ENCODE measurements at places on chromosomes 11 and 22. TPM values are rescaled to one million over a fixed set of nuclear protein-coding genes. Genes with fewer than 3 reads are reported as not detected.

Gene NXPE1
- polyA plus RNA-seq = not detected

Gene KCNQ1OT1
- 0.06 TPM for polyA plus RNA-seq

Gene ZNF280B
- not detected for polyA plus RNA-seq

Gene GRM5
- polyA plus RNA-seq = not detected

Gene FGF3
- polyA plus RNA-seq = not detected

Gene FXYD2
- not detected for polyA plus RNA-seq

Gene RFPL2
- not detected for polyA plus RNA-seq

Gene MS4A12
- polyA plus RNA-seq = not detected

Gene ARHGAP20
- not detected for polyA plus RNA-seq

Gene KCNK4
- polyA plus RNA-seq = not detected

- peaks cover 11% of the 10 kb centered on the region for H3K4me1 ChIP-seq
- H3K27ac ChIP-seq = no peak overlapping the region
- H3K36me3 ChIP-seq = no peaks in the 10 kb centered on the region
- peaks cover 7% of the 10 kb centered on the region for H3K27me3 ChIP-seq
- no peak for DNase-seq
These were observed 15.7 kb downstream of the DUSP8 start for GRCh38 chr11:1556278-1556902.

DNA sequence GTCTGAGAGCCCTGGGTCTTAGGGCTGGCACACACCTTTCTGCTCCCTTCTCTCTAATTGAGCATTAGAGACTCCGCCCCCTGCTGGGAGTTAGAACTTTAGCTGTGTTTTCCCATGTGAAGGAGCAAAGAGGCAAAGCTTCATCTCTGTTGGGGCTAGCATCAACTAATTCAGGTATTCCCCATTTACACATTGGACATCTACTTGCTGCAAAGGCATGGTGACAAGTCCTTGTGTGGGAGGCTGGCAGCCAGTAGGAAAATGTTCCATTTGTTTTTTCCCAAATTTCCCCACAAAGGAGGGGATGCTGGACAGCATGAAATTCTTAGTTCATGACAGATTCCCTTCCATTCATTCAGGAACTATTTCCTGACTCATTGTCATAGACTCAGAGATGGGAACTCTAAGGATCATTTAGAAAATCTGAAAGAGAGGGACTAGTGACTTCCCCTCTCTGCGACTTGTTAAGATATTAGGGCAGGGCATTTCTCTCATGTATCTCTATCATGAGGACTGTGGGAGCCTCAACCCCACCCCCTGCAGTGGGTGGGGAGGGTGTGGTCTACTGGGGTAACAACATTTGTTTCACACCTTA, 3.6 kb downstream of the CD44 start:
- peaks cover 29% of the 10 kb centered on the region for H3K36me3 ChIP-seq
- no peak for DNase-seq
- H3K4me3 ChIP-seq = peak overlapping the region; percentile 77
- no peaks in the 10 kb centered on the region for H3K27me3 ChIP-seq
- peak overlapping the region; percentile 95 for H3K27ac ChIP-seq
- peaks cover 64% of the 10 kb centered on the region for H3K4me1 ChIP-seq

DNA sequence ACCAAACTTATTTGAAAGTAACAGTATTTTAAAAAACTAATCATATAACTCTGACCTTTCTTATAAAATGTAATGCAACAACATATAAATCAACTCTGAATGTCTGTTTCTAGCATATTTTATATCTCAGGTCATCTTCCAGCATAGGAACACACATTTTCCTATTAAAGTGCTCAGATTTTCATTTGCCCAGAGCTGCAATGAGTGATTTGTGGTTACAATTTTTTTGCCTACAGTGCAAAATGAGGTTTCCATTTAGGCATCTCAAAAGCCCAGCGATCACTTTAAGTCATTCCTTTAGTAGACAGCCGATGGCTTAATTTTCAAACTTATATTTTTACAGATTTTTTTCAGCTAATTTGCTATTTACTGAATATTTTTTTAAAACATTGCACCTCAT, 1.0 kb downstream of the LYVE1 start:
- DNase-seq = no peak
- no peak overlapping the region for H3K27ac ChIP-seq
- no peaks in the 10 kb centered on the region for H3K27me3 ChIP-seq
- H3K36me3 ChIP-seq = no peaks in the 10 kb centered on the region

GRCh38 chr11:119928047-119928446, 199.0 kb upstream of the NECTIN1 start:
- H3K4me1 ChIP-seq = no peaks in the 10 kb centered on the region
- no peak for DNase-seq
- peaks cover 47% of the 10 kb centered on the region for H3K27me3 ChIP-seq
- no peak overlapping the region for H3K4me3 ChIP-seq

DNA sequence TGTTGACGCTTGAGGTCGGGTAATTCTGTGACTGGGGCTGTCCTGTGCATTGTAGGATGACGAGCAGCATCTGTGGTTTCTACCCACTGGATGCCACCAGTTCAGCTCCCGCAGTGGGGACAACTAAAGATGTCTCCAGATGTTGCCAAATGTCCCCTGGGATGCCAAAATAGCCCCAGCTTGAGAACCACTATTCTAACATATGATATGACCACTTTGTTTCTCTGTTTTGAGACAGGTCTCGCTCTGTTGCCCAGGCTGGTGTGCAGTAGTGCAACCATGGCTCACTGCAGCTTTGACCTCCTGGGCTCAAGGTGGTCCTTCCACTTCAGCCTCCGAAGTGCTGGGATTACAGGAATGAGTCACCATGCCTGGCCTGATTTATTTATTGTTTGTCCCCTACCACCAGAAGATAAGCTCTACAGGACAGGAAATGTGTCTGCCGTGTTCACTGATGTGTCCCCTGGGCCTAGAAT, 4.4 kb upstream of the MEN1 start:
- no peaks in the 10 kb centered on the region for H3K27me3 ChIP-seq
- H3K36me3 ChIP-seq = no peaks in the 10 kb centered on the region
- no peak overlapping the region for H3K27ac ChIP-seq
- no peak overlapping the region for H3K4me3 ChIP-seq

DNA sequence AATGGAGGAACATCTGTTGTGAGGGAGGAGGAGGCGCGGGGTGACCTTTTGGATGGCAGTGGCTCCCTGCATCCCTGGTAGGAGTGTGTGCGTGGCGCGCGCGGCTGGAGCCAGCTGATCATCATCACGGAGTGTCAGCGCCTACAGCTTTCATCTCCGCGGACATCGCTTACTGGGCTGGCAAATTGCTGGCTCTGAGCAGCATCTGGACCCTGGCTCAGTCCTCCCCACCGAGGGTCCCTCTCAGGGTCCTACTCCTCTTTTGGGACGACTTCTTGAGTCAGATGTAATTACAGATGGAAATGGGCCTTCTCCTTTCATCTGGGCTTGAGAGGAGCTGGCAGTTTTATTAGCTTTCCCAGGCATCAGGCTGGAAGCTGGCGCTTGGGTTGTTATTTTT, 85.3 kb downstream of the CACNA1I start:
- no peaks in the 10 kb centered on the region for H3K4me1 ChIP-seq
- no peak overlapping the region for H3K27ac ChIP-seq
- no peak overlapping the region for H3K4me3 ChIP-seq
- peaks cover 41% of the 10 kb centered on the region for H3K27me3 ChIP-seq
- no peaks in the 10 kb centered on the region for H3K36me3 ChIP-seq

- H3K27ac ChIP-seq = no peak overlapping the region
- no peak overlapping the region for H3K4me3 ChIP-seq
- H3K4me1 ChIP-seq = no peaks in the 10 kb centered on the region
- no peak for DNase-seq
- H3K36me3 ChIP-seq = no peaks in the 10 kb centered on the region
These were observed 15.0 kb downstream of the POGLUT3 start for GRCh38 chr11:108483163-108483562.

- H3K4me1 ChIP-seq = no peaks in the 10 kb centered on the region
- H3K36me3 ChIP-seq = no peaks in the 10 kb centered on the region
- no peak overlapping the region for H3K27ac ChIP-seq
- no peak overlapping the region for H3K4me3 ChIP-seq
- DNase-seq = no peak
These were observed 41.1 kb downstream of the SEZ6L start for GRCh38 chr22:26210334-26210733.

DNA sequence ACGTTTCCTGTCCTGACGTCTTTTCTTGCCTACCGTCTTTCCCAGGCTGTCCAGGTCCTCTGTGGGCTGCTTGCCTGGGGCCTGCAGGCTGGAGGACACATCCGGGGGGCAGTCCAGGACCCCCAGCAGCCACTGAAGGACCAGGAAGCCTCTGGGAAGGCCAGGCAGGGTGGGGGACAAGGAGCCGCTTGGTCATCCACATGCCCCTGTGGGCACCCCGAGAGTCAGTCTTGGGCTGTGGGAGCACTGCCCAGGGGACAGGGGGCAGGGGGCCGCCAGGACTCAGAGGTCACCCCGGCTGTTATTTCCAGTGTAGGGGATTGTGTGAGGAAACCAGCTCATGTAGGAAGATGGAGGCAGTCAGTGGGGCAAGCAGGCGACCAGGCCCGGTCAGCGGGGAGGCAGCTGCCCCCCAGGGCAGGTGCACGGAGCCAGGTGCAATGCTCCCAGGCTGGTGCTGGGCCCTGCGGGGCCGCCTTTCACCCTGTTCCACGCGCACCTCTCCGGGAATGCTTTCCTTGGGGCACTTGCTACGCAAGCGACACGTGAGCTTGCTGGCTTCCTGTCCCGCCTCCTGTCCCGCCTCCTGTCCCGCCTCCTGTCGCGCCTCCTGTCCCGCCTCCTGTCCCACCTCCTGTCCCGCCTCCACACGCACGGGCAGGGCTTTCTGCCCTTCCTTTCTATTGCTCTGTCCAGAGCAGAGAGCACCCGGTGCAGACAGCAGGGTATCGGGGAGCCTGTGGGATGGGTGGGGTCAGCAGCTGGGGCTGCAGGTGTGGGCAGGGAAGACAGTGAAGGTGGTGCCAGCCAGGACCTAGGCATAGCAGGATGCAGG, 39.5 kb downstream of the MUC5B start:
- H3K4me3 ChIP-seq = peak overlapping the region; percentile 54
- H3K27me3 ChIP-seq = no peaks in the 10 kb centered on the region
- H3K27ac ChIP-seq = peak overlapping the region; percentile 54
- peak; percentile 74 for DNase-seq

GRCh38 chr11:128868841-128869671, 2.0 kb upstream of the KCNJ1 start:
- peaks cover 2% of the 10 kb centered on the region for H3K27me3 ChIP-seq
- H3K4me1 ChIP-seq = no peaks in the 10 kb centered on the region
- H3K36me3 ChIP-seq = no peaks in the 10 kb centered on the region
- H3K27ac ChIP-seq = no peak overlapping the region

- no peak overlapping the region for H3K27ac ChIP-seq
- no peak overlapping the region for H3K4me3 ChIP-seq
- no peaks in the 10 kb centered on the region for H3K4me1 ChIP-seq
- no peak for DNase-seq
These were observed 348.4 kb upstream of the NARS2 start for GRCh38 chr11:78922859-78923625.

- no peak for DNase-seq
- H3K27ac ChIP-seq = no peak overlapping the region
- no peaks in the 10 kb centered on the region for H3K36me3 ChIP-seq
- no peak overlapping the region for H3K4me3 ChIP-seq
These were observed 117.5 kb upstream of the TOP3B start for GRCh38 chr22:22099833-22100812.

- H3K36me3 ChIP-seq = peaks cover 2% of the 10 kb centered on the region
- no peak overlapping the region for H3K4me3 ChIP-seq
- DNase-seq = no peak
- peaks cover 3% of the 10 kb centered on the region for H3K4me1 ChIP-seq
- no peaks in the 10 kb centered on the region for H3K27me3 ChIP-seq
- no peak overlapping the region for H3K27ac ChIP-seq
These were observed 103.8 kb downstream of the MORC2 start for GRCh38 chr22:30864441-30865420.

DNA sequence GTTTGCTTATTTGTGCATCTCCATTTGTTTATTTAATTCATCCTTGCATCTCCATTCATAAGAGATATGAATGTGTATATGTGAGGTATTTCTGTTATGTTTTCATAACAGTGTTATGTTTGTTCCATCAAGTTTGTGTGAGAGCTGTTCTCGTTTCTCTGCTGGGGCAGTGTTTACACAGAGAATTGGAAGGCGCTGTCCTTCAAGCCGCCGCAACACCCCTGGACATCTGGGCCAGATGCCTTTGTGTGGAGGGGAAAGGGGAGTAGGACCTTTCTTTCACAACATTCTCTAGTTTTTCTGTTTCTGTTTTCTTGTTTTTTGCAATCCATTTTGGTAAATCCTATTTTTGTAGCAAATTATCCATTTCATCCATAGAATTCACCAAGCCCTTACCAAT, 7.0 kb upstream of the TM7SF2 start:
- no peak for DNase-seq
- H3K27me3 ChIP-seq = no peaks in the 10 kb centered on the region
- no peak overlapping the region for H3K4me3 ChIP-seq

GRCh38 chr11:24697522-24698111, 200.8 kb downstream of the LUZP2 start:
- H3K36me3 ChIP-seq = no peaks in the 10 kb centered on the region
- no peak overlapping the region for H3K4me3 ChIP-seq
- DNase-seq = peak; percentile 2

- no peaks in the 10 kb centered on the region for H3K36me3 ChIP-seq
- H3K4me1 ChIP-seq = peaks cover 30% of the 10 kb centered on the region
- no peaks in the 10 kb centered on the region for H3K27me3 ChIP-seq
- DNase-seq = no peak
- no peak overlapping the region for H3K4me3 ChIP-seq
These were observed 13.2 kb upstream of the MICAL2 start for GRCh38 chr11:12097219-12097618.

DNA sequence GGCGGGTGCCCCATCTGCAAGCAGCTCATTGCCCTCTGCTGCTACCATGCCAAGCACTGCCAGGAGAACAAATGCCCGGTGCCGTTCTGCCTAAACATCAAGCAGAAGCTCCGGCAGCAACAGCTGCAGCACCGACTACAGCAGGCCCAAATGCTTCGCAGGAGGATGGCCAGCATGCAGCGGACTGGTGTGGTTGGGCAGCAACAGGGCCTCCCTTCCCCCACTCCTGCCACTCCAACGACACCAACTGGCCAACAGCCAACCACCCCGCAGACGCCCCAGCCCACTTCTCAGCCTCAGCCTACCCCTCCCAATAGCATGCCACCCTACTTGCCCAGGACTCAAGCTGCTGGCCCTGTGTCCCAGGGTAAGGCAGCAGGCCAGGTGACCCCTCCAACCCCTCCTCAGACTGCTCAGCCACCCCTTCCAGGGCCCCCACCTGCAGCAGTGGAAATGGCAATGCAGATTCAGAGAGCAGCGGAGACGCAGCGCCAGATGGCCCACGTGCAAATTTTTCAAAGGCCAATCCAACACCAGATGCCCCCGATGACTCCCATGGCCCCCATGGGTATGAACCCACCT, 28.0 kb upstream of the L3MBTL2 start:
- peaks cover 45% of the 10 kb centered on the region for H3K36me3 ChIP-seq
- no peak for DNase-seq
- no peaks in the 10 kb centered on the region for H3K27me3 ChIP-seq
- no peak overlapping the region for H3K4me3 ChIP-seq
- no peak overlapping the region for H3K27ac ChIP-seq
- H3K4me1 ChIP-seq = peaks cover 11% of the 10 kb centered on the region

DNA sequence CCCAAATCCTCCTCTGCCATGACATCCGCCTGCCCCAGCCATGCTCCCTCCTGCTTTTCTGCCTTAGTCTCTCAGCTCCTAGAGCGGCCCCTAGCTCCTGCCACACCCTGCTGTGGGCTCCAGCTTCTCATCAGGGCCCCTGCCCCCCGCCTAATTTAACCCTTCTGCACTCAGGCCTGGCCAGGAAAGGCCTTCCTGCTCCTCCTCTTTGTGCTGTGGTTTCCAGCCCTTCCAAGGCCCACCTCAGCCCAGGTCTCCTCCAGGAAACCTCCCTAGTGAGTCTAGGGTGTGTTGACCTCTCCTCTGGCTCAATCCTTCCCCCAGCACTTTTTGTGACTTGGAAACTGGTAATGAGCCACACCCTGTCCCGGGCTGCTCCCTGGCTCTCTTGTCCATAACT, 11.3 kb downstream of the PTPN5 start:
- no peak overlapping the region for H3K27ac ChIP-seq
- H3K36me3 ChIP-seq = no peaks in the 10 kb centered on the region
- H3K27me3 ChIP-seq = no peaks in the 10 kb centered on the region
- H3K4me1 ChIP-seq = no peaks in the 10 kb centered on the region

Data from keratinocyte (primary cell).